Mesothelial cell of epicardium (in vitro differentiated cells): ENCODE measurements at places on chromosomes 7 and 10.

GRCh38 chr7:112092306-112092705 is 113.9 kb downstream of the DOCK4 start:
- DNase-seq, result no peak
- H3K27me3 ChIP-seq, result no peaks in the 10 kb centered on the region
- no peaks in the 10 kb centered on the region for H3K36me3 ChIP-seq
- no peak overlapping the region for H3K4me3 ChIP-seq
- no peak overlapping the region for H3K27ac ChIP-seq

DNA sequence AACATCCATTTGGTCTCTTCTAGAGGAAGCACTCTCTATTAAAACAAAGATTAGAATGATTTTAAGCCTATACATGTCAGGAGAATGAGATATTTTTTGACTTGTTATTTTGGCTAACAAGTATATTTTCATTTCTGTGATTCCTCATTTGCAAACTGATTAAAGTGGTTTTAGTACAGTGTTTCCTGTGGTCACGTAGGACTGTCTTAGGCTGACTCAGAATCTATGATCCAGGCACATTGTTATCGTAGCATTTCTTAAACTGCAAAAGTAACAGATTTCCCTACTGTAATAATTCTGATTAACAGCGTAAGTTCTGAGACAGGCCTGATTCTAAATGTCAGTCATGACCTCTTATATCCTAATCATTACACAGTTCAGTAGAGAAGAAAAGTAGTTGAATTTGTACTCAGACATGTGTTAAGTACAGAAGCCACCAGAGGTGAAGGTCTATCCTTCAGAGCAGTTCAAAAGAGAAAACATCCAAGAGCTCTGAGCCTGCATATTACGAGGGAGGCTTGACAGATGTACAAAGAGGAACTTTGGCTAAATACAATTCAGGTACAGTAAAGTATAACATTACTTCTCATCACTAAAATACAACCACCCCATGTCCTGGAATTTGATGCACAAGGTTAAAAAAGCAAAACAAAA is 124.1 kb upstream of the TEX47 start:
- H3K36me3 ChIP-seq, result no peaks in the 10 kb centered on the region
- no peaks in the 10 kb centered on the region for H3K27me3 ChIP-seq
- no peak for DNase-seq
- H3K27ac ChIP-seq, result no peak overlapping the region
- no peak overlapping the region for H3K4me3 ChIP-seq

DNA sequence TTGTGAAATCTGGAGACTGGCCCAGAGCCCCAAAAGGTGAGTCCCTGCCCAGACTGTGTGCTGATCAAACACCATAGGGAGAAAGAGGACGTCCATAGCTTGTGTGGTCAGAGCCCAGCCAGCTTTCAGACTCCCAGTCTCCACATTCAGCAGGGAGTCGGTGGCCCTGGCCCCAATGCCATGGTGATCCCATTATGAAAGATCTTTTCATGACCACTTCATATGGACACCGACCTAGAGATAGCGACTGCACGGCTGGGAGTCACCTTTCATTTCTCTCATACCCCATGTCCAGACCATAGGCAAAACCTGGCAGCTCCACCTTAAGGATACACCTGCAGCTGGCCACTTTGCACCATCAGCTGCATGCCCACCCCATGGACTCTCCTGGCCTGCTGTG is 126.4 kb downstream of the ARHGAP22 start:
- no peaks in the 10 kb centered on the region for H3K27me3 ChIP-seq
- H3K36me3 ChIP-seq, result no peaks in the 10 kb centered on the region
- H3K27ac ChIP-seq, result no peak overlapping the region
- H3K4me3 ChIP-seq, result no peak overlapping the region
- peaks cover 25% of the 10 kb centered on the region for H3K4me1 ChIP-seq

GRCh38 chr10:48520184-48520506 is 84.7 kb downstream of the ARHGAP22 start:
- no peak for DNase-seq
- peaks cover 29% of the 10 kb centered on the region for H3K27me3 ChIP-seq
- no peaks in the 10 kb centered on the region for H3K36me3 ChIP-seq
- no peak overlapping the region for H3K4me3 ChIP-seq

DNA sequence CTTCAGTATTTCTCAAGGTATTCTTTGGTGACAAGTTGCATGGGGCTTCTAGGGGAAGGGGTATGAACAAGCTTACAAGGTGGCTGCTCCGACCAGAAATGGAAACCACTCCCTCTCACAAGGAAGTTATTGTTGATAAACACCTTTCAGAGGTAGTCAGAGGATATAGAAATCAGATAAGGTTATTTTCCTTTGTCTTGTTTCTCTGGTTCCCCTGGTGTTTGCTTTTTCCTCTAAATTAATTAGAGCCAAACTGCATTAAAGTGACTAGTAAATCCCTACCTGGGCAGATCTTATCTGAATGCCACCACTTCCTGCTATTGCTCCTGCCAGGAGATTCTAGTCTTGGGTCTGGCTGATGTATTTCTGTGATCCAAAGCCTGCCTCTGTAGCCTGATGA is 725.4 kb downstream of the INHBA start:
- no peak for DNase-seq
- H3K27ac ChIP-seq, result no peak overlapping the region
- no peaks in the 10 kb centered on the region for H3K27me3 ChIP-seq
- H3K4me1 ChIP-seq, result peaks cover 13% of the 10 kb centered on the region
- H3K4me3 ChIP-seq, result no peak overlapping the region

GRCh38 chr7:103714376-103714927 is 268.4 kb upstream of the SLC26A5 start:
- peaks cover 10% of the 10 kb centered on the region for H3K4me1 ChIP-seq
- H3K36me3 ChIP-seq, result no peaks in the 10 kb centered on the region
- no peak for DNase-seq
- no peak overlapping the region for H3K4me3 ChIP-seq
- H3K27ac ChIP-seq, result no peak overlapping the region

- no peak overlapping the region for H3K4me3 ChIP-seq
- H3K36me3 ChIP-seq, result no peaks in the 10 kb centered on the region
- no peak overlapping the region for H3K27ac ChIP-seq
Measured at GRCh38 chr10:124381011-124381611, 37.6 kb downstream of the OAT start.

DNA sequence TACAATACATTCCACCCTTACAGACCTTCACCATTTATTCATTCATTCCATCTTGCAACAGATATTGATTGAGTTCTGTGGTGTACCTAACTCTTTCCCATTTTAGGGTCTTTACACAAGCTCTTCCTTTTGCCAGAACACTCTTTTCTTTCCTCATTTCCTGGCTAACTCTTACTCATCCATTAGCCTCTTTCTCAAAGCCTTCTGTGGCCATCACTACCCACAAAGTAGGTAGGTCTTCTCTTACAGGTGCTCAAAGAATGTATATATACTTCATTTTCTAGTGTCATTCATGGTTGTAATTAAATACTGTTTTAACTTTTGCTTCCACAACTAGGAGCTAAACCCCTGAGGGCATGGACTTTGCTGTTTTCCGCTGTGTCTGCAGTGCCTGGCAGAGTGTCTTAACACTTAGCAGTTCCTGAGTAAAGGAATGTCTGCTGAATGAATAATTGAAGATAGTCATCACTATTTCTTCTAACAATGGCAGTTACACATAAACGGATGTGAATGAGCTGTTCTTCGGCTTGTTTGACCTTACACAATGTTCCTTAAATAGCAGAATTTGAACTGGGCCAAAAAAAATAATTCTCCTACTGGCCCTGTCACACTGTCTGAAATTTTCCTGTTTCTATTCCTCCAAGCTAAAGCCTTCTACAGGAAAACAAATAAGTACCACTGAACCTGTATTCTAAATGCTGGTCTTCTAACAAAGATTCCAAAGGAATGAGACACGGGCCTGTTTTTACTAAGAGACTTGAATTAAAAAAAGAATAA is 15.1 kb downstream of the BCAP29 start:
- H3K27ac ChIP-seq, result no peak overlapping the region
- H3K36me3 ChIP-seq, result peaks cover 14% of the 10 kb centered on the region
- H3K4me3 ChIP-seq, result no peak overlapping the region
- no peak for DNase-seq
- peaks cover 8% of the 10 kb centered on the region for H3K4me1 ChIP-seq

DNA sequence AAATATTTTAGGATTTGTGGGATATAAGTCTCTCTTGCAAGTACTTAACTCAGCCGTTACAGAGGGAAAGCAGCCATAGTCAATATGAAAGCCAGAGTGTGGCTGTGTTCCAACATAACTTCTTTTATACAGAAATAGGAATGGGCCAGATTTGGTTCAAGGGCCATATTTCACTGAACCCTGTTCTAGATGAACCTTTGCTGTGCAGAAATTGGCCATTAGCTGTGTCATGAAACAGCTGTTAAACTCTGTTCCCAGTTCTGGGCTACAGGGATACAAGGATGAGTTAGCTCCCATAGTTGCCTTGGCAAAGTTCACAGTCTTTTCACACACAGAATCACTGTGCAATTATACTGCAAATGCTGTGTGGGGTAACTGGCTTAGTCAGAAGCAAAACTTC is 213.9 kb upstream of the LRRN3 start:
- H3K36me3 ChIP-seq, result peaks cover 2% of the 10 kb centered on the region
- H3K4me1 ChIP-seq, result peaks cover 6% of the 10 kb centered on the region
- no peak overlapping the region for H3K4me3 ChIP-seq
- no peak overlapping the region for H3K27ac ChIP-seq
- H3K27me3 ChIP-seq, result no peaks in the 10 kb centered on the region
- DNase-seq, result no peak

- peak overlapping the region; percentile 95 for H3K27ac ChIP-seq
- H3K4me1 ChIP-seq, result peaks cover 67% of the 10 kb centered on the region
- peaks cover 3% of the 10 kb centered on the region for H3K36me3 ChIP-seq
- no peak for DNase-seq
Measured at GRCh38 chr7:80145780-80146422, 11.3 kb downstream of the GNAI1 start.

GRCh38 chr10:18456984-18457383 is 194.4 kb downstream of the NSUN6 start:
- no peak for DNase-seq
- H3K27me3 ChIP-seq, result peaks cover 2% of the 10 kb centered on the region
- H3K4me1 ChIP-seq, result peaks cover 6% of the 10 kb centered on the region
- no peak overlapping the region for H3K27ac ChIP-seq
- no peak overlapping the region for H3K4me3 ChIP-seq
- H3K36me3 ChIP-seq, result no peaks in the 10 kb centered on the region

DNA sequence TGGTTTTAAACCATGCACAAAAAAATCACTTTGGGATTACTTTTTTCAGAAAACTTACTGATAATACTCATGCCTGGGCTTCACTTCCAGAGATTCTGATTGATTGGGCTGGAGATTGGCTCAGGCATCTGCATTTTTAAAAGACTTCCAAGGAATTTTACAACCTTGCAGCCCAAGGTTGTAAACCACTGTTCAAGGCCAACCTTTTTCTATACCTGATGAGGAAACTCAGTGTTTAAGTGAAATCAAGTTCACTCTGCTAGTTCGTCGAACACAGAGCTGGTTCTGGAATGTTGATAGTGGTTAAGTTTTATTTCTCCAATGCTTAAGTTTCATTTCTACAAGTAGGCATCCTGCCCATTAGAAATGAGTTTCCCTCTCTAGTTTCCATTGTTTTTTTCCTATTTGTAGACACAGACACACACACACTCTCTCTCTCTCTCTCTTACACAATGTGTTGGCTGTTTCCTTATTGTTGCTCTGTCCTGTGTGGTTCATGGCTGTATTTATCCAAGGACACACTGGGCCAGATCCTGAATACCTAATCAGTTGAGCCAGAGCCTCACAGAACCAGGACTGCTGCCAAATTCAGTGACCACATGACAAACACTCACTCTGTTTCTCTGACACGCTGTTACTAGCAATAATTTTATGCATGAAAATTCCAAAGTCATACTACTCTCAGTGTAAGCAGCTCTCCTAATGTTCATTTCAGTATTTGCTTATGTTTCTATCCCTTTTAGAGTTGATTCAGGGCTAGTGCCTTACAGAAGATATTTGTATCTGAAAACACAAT is 3.7 kb upstream of the IFIT1B start:
- H3K36me3 ChIP-seq, result no peaks in the 10 kb centered on the region
- peaks cover 11% of the 10 kb centered on the region for H3K4me1 ChIP-seq
- no peak overlapping the region for H3K4me3 ChIP-seq
- no peaks in the 10 kb centered on the region for H3K27me3 ChIP-seq
- H3K27ac ChIP-seq, result peak overlapping the region; percentile 62
- no peak for DNase-seq

GRCh38 chr10:119030421-119031250 is 1.1 kb downstream of the NANOS1 start:
- peaks cover 10% of the 10 kb centered on the region for H3K36me3 ChIP-seq
- DNase-seq, result no peak
- no peak overlapping the region for H3K27ac ChIP-seq
- no peaks in the 10 kb centered on the region for H3K27me3 ChIP-seq
- H3K4me1 ChIP-seq, result peaks cover 21% of the 10 kb centered on the region
- peak overlapping the region; percentile 68 for H3K4me3 ChIP-seq

GRCh38 chr7:20236790-20237189 is 19.6 kb upstream of the MACC1 start:
- no peaks in the 10 kb centered on the region for H3K36me3 ChIP-seq
- H3K27ac ChIP-seq, result no peak overlapping the region
- peaks cover 23% of the 10 kb centered on the region for H3K4me1 ChIP-seq
- H3K4me3 ChIP-seq, result no peak overlapping the region

- H3K27ac ChIP-seq, result no peak overlapping the region
- H3K36me3 ChIP-seq, result no peaks in the 10 kb centered on the region
- DNase-seq, result no peak
- no peaks in the 10 kb centered on the region for H3K27me3 ChIP-seq
Measured at GRCh38 chr7:148572067-148572522, 18.5 kb upstream of the C7orf33 start.

- no peaks in the 10 kb centered on the region for H3K4me1 ChIP-seq
- no peak overlapping the region for H3K27ac ChIP-seq
- peaks cover 3% of the 10 kb centered on the region for H3K27me3 ChIP-seq
- no peak overlapping the region for H3K4me3 ChIP-seq
- H3K36me3 ChIP-seq, result no peaks in the 10 kb centered on the region
- no peak for DNase-seq
Measured at GRCh38 chr7:42740408-42740807, 171.5 kb downstream of the C7orf25 start.

GRCh38 chr10:63221950-63222349 is 88.8 kb downstream of the NRBF2 start:
- no peaks in the 10 kb centered on the region for H3K27me3 ChIP-seq
- H3K4me1 ChIP-seq, result peaks cover 18% of the 10 kb centered on the region
- no peak for DNase-seq
- peaks cover 6% of the 10 kb centered on the region for H3K36me3 ChIP-seq

DNA sequence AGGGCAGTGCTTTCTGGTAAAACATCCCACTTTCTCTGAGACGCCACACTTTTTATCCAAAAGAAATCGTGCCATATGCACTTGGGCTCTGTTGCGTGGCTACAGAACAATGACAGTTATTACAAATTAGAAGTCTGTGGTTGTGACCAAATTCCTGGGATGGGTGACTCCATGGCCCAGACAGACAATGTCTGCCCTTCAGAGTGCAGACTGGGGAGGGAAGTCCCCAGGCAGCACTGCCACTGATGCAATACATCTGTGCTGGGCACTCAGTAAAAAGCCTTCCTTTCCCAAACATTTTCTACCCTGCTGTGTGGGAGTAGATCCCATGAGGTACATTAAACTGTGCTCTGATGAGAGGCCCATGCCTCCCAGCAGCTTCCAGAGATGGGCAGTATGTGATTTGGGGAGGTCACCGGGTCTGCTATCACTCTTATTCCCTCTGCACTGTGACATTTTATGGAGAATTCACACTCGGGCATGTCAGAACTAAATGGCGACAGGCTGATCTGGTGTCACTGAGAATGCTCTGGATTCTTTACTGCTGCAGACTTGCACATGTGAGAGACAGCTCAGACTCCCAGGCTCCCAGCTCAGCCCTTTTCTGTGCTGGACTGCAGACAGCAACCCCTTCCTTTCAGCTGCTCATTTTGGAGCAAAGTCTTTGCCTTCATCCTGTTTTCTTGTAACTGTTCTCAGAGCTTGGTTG is 243.5 kb upstream of the ZNF32 start:
- no peak for DNase-seq
- peaks cover 7% of the 10 kb centered on the region for H3K4me1 ChIP-seq
- no peak overlapping the region for H3K4me3 ChIP-seq
- no peaks in the 10 kb centered on the region for H3K36me3 ChIP-seq
- H3K27ac ChIP-seq, result no peak overlapping the region
